Stimulated activated naive CD8-positive, alpha-beta T cell treated with anti-CD3 and anti-CD28 coated beads, Interleukin-15, Interleukin-2, amounts not matched to agents 100 U/mL and 50 U/mL, for 24 hours (primary cell): ENCODE measurements at places on chromosomes 12 and 14.

GRCh38 chr12:65958456-65958855, 134.2 kb downstream of the HMGA2 start:
- no peak for DNase-seq

DNA sequence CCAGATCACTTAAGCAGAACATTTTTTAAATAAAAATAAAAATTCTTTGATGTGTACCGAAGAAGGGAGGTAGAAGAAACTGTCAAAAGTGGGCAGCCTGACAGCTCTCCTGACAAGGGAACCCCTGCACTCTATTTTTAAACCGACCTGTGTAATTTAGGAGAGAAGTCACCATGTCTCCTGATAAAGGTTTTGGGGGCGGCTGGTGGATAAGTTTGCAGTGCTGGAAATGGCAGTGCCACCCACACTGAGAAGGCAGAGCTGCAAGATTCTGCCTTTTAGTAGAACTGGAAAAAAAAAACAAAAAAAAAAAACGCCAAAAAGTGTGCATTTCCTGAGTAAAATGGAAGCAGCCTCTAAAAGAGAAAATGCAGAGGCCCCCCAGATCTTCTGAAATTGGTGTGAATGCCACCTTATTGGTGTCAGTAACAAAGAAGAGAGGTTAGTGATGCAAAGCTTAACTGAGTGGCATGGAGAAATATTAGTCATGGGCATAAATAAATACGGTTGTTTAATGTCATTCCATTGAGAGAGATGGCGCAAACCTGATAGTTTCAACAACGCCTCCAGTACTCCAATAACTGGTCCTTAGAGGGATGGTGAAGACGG, 24.7 kb downstream of the DUSP6 start:
- DNase-seq, result no peak

DNA sequence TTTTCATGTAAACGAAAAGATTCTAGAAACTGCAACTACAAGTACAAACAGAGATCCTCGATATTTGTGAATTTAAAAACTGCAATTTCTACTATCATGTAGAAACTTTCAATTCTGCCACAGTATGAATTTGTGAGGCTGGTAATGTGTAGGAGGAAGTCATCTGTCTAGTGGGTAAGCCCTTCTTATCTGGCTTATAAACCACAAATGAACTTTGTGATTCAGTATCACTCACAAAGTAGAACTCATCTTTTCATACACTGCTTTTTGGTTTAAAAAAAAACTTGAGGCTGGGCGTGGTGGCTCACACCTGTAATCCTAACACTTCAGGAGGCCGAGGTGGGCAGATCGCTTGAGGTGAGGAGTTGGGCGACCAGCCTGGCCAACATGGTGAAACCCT, 20.7 kb downstream of the GTF2A1 start:
- no peak for DNase-seq

- no peak for DNase-seq
Observed at GRCh38 chr14:96272777-96273473, 16.9 kb downstream of the BDKRB1 start.

DNA sequence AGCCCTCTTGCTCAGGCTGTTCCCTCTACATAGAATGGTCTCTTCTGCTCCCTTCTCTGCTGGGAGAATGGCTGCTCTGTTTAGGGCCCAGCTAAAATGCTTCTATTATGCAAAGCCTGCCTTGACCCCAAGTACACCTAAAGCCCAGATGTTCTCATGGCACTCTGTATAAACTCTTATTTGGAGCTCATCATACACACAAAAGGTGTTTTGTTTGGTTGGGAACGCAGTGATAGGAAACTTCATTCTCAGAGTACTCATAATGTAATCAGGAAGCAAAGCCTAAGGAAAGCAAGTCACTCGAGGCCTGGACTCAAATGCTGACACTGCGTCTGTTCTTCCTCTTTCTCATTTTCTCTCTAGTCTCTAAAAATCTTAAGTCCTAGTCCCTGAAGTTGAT, 38.2 kb upstream of the SYCP3 start:
- DNase-seq, result no peak

GRCh38 chr12:45409966-45410365, 194.1 kb downstream of the ANO6 start:
- no peak for DNase-seq

GRCh38 chr12:93957870-93958269, 190.5 kb upstream of the PLXNC1 start:
- no peak for DNase-seq

DNA sequence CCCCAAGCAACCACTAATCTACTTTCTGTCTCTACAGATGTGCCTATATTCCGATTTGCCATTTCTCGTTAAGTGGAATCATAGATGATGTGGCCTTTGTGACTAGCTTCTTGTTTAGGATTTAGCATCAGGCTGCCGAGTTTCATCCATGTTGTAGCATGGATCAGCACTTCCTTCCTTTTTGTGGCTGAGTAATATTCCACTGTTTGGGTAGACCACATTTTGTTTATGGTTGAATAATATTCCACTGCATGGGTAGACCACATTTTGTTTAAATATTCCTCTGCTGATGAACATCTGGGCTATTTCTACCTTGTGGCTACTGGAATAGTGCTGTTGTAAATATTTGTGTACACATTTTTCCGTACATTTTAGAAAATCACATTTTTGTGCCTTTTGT, 36.4 kb downstream of the SPRING1 start:
- no peak for DNase-seq

DNA sequence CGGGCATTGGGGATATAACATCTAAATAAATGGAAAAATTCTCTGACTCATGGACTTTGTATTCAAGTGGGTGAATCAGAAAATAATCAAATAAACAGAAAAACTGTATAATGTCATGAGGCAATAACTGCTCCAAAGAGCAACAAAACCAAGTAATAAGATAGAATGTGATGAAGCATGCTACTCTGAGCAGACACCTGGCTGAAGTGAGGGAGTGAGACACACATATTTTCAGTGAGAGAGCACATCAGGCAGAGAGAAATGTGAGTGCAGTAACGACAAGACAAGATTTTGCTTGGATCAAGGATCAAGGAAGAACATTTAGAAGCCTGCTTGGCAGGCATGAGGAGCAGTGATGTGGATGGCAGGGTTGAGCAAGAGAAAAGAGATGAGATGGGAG, 75.8 kb upstream of the CCDC91 start:
- no peak for DNase-seq

- DNase-seq, result no peak
Observed at GRCh38 chr14:93879362-93879983, 47.7 kb upstream of the FAM181A start.

GRCh38 chr12:49489720-49490119, 49.1 kb upstream of the KCNH3 start:
- no peak for DNase-seq

DNA sequence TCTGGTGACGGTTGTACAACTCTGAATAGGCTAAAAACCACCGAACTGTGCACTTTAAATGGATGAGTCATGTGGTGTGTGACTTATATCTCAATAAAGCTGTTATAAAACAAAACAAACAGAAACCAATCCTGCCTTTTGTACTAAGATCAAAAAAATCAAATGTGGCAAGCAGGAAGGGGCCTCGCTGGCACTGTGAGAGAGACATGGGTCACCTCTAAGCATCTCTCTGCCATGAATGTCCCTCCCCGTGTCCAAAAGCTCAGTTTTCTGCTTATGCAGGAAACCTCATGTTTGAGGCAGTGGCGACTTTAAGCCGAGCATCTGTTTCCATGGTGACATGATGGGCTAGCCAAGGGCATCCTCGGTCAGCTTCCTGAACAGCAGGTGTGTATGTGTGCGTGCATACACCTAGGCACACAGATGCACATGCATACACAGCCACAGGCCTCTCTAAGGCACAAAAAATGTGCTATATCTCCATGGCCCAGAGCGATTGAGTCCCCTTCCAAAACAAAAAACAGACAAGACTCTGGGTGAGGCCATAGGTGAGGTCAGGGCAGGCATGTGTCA, 44.4 kb downstream of the ARL6IP4 start:
- DNase-seq, result peak; percentile 28

DNA sequence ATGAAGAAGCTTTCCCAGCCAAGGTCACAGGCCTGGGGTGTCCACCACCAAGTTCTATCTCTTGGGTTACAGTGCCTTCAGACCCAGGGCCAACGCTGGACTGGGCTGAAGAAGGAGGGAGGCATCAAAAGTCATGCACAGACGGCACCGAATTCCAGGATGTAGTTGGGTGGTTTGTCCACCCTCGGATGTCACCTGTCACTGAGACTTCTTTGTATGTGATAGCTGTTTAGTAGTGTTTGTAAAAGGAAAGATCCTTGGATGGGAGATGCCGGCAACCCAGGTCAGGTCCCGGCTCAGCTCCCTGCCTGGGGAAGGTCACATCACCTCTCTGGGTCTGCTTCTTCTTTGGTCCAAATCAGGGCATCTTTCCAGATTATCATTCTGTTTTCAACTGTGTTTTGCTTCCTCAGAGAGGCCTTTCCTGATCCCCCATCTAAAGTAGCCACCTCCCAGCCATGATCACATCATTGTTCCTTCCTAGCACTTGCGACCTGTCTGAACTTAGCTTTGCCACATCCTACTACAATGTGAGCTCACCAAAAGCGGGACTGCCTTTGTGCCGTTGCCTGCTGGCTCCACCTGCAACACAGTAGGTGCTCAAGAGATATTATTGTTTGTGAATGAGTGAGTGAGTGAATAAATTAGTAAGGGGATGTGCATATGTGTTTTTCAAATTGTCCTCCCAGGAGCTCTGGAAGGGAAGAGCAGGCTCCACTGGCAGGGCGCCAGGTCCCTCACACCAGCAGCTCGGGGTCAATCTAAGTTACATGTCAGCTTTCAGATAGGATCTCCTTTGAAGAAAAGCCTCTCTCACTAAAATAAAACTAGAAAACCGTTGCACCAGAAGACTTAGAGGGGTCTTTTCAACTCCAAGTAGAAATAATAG, 2.1 kb downstream of the TSPAN11 start:
- no peak for DNase-seq

DNA sequence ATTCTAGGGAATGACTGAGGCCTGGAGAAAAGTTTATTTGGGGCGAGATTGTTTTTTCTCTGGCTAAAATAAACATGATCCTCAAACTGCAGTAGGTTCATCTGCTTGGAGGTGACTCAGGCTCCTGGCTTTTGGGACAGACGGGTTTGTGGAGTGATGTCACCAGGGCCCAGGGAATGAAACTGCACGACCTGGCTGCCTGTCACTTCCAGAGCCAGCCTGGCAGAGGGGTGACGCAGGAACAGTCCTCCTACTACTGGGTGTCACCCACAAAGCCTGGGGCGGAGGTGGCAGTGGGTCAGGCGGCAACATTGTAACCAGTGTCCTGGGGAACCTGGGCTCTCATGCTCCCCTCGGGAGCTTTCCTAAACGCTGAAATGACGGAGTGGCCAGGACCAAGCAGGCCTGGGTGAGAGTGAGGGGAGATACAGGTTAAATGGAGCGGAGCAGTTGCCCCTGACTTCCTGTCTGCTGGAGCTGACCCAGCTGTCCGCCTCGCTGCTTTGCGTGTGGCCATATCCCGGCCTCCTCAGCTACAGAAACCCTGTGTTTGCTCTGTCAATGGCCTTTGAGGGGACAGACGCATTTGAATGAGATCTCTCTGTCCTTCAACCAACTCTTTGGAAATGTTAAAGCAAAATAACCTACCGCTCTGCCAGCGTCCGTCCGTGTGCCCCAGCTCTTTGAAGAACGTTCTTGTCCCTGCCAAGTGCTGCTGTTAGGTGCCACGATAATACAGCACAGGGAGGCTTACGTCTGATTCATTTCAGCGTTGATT, 6.5 kb downstream of the HIP1R start:
- DNase-seq, result no peak

- no peak for DNase-seq
Observed at GRCh38 chr14:66696326-66696725, 188.4 kb downstream of the GPHN start.

DNA sequence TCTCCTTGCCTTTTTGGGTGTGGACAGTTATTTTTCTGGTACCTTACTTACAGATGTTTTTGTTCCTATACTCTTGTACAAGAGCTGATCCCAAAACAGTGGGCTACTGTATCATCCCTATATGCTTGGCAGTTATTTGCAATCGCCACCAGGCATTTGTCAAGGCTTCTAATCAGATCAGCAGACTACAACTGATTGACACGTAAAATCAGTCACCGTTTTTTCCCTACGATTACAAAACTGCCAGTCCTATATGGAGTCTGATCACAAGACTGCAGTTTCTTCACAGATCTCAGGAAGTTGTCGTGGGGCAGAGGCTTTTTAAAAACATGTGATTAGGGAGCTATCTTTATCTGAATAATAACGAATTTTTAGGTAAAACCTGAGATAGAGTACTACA, 1.3 kb downstream of the LYSET start:
- DNase-seq, result no peak

- DNase-seq, result no peak
Observed at GRCh38 chr12:115324949-115325593, 641.1 kb upstream of the TBX3 start.

DNA sequence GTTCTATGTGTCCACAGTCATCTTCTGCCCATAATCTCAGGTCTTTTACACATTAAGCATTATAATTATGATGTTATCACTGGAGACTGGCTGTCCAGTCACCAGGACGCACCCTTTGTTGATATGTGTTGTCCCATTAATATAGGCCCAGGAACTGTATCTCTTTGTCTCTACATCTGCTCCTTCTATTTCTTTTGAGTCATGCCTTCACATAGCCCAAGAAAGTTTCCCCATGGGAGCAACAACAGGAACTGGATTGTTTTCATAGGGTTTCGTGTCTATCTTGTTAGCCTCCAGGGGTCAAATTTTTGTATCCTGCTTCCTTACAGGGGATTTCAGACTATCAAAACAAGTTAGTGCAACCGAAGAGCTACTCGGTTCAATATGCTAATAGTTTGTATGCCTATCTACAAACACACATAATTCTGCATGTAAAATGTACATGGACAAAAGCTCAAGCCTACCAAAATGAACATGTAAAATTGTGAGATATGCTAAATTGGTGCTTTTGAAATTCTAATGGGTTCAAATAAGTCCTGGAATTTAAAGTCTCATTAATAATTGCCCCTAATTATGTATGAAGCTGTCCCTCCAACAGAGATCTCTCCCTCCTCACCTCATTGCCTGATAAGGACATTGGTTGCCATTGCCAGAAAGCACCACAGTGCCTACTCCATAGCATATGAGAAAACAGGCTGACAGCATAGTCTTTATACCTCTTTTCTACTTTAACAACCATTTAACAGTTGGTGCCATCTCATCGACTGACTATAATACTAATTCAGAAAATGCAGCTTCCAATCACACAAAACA, 99.8 kb upstream of the DIO2 start:
- DNase-seq, result no peak

GRCh38 chr14:68309616-68310015, 483.3 kb downstream of the ZFP36L1 start:
- no peak for DNase-seq

DNA sequence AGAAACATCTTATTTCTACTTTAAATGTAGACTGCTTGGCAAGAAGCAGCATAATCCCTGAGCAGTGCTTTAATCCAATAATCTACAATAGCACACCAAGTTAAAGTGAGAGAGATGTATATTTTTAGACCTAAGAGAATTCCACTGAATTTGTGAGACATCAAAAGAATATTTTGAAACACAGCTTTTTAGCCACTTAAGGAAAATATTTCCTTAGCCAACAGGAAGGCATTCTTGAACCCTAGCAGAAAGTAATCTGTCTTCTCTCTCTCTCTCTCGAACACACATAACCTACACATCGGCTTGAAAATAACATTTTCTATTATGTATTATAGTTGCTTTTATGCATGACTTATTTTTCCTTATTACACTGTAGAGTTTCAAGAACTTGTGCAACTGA, 34.0 kb downstream of the KITLG start:
- no peak for DNase-seq

GRCh38 chr12:2009623-2010022, 5.4 kb upstream of the DCP1B start:
- no peak for DNase-seq
